T-cell (primary cell): ENCODE measurements at places on chromosomes 1 and 21.
A peak's percentile ranks its signal among the peaks of the same experiment; 100 is the strongest.

DNA sequence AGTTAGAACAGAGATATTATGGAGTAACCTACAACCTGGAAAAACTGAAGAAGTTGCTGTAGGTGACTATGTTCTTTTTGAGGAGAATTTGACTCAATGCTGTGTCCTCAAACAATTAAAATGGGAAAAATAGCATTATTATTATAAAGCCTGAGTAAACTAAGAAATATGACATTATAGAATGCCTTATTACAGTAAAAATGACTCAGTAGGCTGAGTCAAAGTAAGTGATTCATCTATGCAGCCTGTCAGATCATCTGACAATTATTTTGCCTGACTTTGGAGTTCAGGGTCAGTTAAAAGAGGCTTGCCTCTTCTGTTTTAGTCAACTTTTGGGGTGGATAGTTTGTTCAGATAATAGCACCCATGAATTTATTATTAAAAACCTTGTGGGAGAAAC, 150.8 kb upstream of the PTGFR start:
- no peak for DNase-seq
- no peaks in the 10 kb centered on the region for H3K36me3 ChIP-seq
- no peaks in the 10 kb centered on the region for H3K4me1 ChIP-seq
- no peak overlapping the region for H3K4me3 ChIP-seq
- H3K27ac ChIP-seq, result no peak overlapping the region

GRCh38 chr1:69086148-69086547, 481.6 kb upstream of the LRRC7 start:
- no peak for DNase-seq
- no peak overlapping the region for H3K4me3 ChIP-seq
- H3K27me3 ChIP-seq, result no peaks in the 10 kb centered on the region
- no peak overlapping the region for H3K27ac ChIP-seq

GRCh38 chr1:175152006-175152652, 40.4 kb downstream of the KIAA0040 start:
- H3K4me3 ChIP-seq, result no peak overlapping the region
- peaks cover 8% of the 10 kb centered on the region for H3K4me1 ChIP-seq
- DNase-seq, result peak; percentile 57
- H3K36me3 ChIP-seq, result no peaks in the 10 kb centered on the region
- no peak overlapping the region for H3K27ac ChIP-seq

- H3K4me1 ChIP-seq, result no peaks in the 10 kb centered on the region
- no peaks in the 10 kb centered on the region for H3K27me3 ChIP-seq
- H3K36me3 ChIP-seq, result no peaks in the 10 kb centered on the region
- no peak overlapping the region for H3K27ac ChIP-seq
- no peak for DNase-seq
Measured at GRCh38 chr1:171468120-171468750, 17.1 kb upstream of the PRRC2C start.

- H3K36me3 ChIP-seq, result no peaks in the 10 kb centered on the region
- H3K27me3 ChIP-seq, result no peaks in the 10 kb centered on the region
- H3K27ac ChIP-seq, result no peak overlapping the region
- H3K4me3 ChIP-seq, result no peak overlapping the region
Measured at GRCh38 chr1:192580351-192580962, 4.9 kb downstream of the RGS1 start.

- H3K27me3 ChIP-seq, result peaks cover 26% of the 10 kb centered on the region
- no peak for DNase-seq
- H3K27ac ChIP-seq, result no peak overlapping the region
- H3K36me3 ChIP-seq, result no peaks in the 10 kb centered on the region
Measured at GRCh38 chr1:201594575-201595245, 55.8 kb downstream of the NAV1 start.

- H3K36me3 ChIP-seq, result no peaks in the 10 kb centered on the region
- no peaks in the 10 kb centered on the region for H3K27me3 ChIP-seq
- H3K27ac ChIP-seq, result no peak overlapping the region
- no peaks in the 10 kb centered on the region for H3K4me1 ChIP-seq
- DNase-seq, result no peak
Measured at GRCh38 chr1:43779805-43780403, 72.6 kb downstream of the ST3GAL3 start.

DNA sequence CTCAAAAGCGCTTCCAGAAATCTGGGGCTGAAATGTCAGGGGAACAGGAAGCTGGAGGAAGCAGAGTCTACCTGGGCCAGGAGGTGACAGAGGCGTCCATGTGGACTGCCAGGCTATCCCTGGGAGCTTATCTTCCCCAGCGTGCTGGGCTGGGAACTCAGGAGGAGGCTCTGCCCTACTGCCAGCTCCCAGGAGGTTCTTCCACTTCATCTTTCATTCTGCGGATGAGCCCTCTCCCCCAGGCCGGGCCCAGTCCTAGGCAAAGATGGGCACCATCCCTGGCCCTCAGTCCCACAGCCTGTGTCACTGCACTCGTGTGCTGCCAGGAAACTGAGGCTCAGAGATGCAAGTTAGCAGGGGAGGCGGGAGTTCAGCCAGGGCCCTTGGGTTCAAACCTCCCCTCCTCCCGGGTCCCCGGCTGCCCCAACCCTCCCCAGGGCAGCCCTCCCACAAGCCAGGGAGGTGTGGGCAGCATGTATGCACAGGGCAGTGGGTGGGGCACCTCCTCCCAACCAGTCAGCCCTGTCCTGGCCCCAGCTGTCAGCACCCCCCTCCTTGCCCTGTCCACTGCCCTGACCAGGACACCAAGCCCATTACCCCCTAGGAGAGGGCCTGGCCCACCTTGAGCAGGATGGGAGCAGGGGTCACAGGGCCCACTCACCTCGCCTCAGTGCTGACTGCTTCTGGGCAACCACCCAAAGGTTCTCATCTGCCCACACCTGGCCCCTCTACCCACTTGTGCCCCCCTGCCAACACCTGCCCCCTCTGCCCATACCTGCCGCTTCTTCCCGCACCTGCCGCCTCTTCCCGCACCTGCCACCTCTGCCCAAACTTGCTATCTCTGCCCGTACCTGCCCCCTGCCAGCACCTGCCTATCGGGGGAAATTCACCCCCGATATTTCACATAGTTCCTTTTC, 226.0 kb downstream of the NPHP4 start:
- H3K4me1 ChIP-seq, result no peaks in the 10 kb centered on the region
- H3K36me3 ChIP-seq, result no peaks in the 10 kb centered on the region
- DNase-seq, result no peak
- no peak overlapping the region for H3K4me3 ChIP-seq
- H3K27ac ChIP-seq, result no peak overlapping the region

DNA sequence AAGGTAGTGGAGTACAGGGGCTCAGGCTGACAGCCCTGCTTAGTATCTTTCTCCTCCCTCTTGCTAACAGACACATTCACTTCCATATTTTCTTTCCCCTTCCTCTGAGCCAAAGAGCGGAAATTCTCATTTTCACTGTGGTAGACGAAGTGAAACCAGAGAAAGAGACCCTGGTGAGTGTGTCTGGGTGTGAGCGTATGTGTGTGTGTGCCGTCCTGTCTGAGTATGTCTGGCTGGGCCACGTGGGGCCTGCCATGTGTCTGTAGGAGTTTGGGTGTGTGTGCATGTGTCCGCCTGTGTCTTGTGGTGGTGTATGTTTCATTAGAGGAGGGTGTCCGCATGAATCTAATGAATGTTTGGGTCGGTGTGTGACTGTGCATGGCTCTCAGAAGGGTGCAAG, 1.7 kb downstream of the COL8A2 start:
- DNase-seq, result no peak
- H3K27ac ChIP-seq, result no peak overlapping the region
- no peaks in the 10 kb centered on the region for H3K36me3 ChIP-seq
- peaks cover 21% of the 10 kb centered on the region for H3K4me1 ChIP-seq
- no peaks in the 10 kb centered on the region for H3K27me3 ChIP-seq

GRCh38 chr1:225026701-225027100, 97.2 kb downstream of the DNAH14 start:
- no peaks in the 10 kb centered on the region for H3K36me3 ChIP-seq
- no peak overlapping the region for H3K27ac ChIP-seq
- no peaks in the 10 kb centered on the region for H3K4me1 ChIP-seq
- no peaks in the 10 kb centered on the region for H3K27me3 ChIP-seq
- no peak overlapping the region for H3K4me3 ChIP-seq

- DNase-seq, result no peak
- H3K4me1 ChIP-seq, result no peaks in the 10 kb centered on the region
- no peak overlapping the region for H3K27ac ChIP-seq
- no peak overlapping the region for H3K4me3 ChIP-seq
- H3K27me3 ChIP-seq, result peaks cover 29% of the 10 kb centered on the region
Measured at GRCh38 chr1:109979489-109980091, 5.0 kb upstream of the AHCYL1 start.

DNA sequence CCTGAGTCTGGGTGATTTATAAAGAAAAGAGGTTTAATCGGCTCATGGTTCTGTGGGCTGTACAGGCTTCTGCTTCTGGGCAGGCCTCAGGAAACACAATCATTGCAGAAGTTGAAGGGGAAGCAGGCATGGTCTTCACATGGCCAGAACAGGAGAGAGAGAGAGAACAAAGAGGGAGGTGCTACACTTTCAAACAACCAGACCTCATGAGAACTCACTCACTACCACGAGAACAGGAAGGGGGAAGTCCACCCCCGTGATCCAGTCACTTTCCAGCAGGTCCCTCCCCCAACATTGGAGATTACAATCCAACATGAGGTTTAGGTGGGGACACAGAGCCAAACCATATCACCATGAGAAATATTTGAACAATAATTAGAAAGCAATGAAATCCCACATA, 222.9 kb downstream of the FAM72C start:
- no peak for DNase-seq
- no peak overlapping the region for H3K4me3 ChIP-seq
- no peaks in the 10 kb centered on the region for H3K4me1 ChIP-seq
- H3K27me3 ChIP-seq, result no peaks in the 10 kb centered on the region
- no peaks in the 10 kb centered on the region for H3K36me3 ChIP-seq
- no peak overlapping the region for H3K27ac ChIP-seq

- DNase-seq, result no peak
- H3K27ac ChIP-seq, result no peak overlapping the region
- no peaks in the 10 kb centered on the region for H3K36me3 ChIP-seq
- no peaks in the 10 kb centered on the region for H3K27me3 ChIP-seq
- no peaks in the 10 kb centered on the region for H3K4me1 ChIP-seq
Measured at GRCh38 chr1:9174243-9174642, 45.3 kb upstream of the GPR157 start.

DNA sequence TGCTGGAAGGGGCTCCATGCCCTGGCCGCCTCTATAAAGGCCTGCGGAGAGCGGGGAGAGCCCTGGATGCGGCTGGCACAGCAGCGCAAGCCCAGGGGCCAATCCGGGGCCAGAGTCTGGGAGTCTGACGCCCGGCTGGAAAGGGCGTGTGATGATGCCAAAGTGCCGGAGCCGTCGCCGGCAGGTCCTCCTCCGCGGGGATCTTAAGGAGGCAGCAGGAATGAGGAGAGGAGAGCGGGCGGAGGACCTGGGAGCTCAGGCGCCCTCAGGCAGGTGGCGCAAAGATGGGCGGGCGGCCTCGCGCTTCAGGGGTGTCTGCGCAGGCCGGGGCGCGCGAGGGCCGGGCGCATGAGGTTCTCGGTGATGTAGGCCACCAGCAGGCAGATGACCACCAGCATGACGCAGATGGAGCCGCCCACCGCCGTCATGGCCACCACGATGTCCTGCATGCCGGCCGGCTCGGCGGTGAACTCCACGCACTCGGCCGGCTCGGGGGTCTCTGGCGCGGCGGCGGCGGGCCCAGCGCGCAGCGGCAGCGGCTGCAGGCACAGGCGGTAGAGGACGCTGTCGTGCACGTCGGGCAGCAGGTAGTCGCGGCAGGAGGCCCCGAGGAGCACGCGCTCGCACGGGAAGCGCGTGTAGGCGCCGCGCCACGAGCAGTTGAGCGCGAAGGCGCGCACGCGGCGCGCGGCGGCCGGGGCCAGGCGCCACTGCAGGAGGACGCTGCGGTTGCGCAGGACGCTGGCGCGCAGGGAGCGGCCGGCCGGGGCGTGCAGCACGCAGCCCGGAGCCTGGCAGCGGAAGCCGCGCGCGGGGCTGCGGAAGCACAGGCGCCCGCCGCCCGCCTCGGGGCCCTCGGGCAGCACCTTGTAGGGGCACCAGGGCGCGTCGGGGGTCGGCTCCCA, 653 bp downstream of the FNDC10 start:
- peak overlapping the region; percentile 15 for H3K4me3 ChIP-seq
- no peak overlapping the region for H3K27ac ChIP-seq
- peaks cover 6% of the 10 kb centered on the region for H3K4me1 ChIP-seq
- no peak for DNase-seq
- peaks cover 31% of the 10 kb centered on the region for H3K27me3 ChIP-seq
- no peaks in the 10 kb centered on the region for H3K36me3 ChIP-seq
